ENCODE measurements at places on chromosomes 12 and 14.

GRCh38 chr14:70190156-70190555, 1.4 kb upstream of the SLC8A3 start:
- DNase-seq, result no peak

DNA sequence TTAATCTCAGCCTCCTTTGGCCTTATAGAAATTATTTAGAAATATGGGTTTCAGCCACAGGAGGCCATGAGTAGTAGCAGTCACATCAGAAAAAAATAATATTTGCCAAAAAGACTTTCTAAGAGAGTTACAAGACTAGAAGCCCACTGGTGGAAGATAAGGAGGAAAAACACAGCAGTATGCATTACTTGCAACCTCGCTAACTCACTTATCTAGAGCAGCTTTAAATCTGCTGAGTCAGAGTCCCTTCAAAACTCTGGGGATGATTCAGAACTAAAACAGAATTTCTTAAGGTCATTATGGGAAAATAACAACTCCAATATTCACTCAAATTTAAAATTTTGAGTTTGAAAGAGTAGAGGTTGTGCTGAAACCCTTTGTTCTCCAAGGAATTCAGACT, 6.2 kb downstream of the OR4K17 start:
- DNase-seq, result no peak

DNA sequence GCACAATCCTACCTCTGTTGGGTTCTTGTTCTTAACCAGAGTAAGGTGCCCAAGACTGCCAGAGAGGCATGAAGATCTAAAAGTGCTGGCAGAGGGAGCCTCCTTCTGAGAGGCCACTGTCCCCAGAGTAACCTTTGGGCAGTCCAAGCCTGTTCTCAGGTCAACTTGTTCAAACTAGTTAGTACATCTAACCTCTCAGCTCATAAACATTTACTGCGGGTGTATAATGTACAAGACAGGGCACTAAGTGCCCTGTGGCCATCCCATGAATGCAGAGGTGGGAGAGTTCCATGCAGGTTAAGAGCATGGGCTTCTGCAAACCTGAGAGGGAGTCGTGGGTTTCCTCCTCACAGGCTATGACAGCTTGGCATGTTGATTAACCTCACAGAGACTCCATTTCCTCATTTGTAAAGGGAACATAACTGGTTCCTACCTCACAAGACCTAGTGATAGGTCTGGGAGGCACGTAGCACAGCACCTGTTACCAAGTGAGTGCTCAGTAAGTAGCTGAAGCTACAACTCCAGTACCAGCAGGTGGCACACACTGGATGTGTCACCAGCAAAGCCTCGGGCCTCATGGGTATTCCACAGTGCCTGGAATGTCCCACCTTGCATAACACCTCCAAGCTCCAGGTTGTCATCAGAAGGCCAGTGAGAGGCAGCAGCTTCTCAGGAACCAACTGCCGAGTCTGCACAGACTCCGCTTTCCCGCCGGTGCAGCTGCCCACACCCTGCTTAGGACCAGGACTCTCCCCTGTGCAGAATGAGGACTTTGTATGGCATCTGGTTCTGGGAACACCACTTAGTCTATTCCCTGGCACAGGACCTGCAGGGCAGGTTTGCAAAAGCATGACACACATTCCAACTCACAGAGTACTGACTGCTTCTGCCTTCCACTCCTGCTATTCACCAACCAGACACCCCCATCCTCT, 4.4 kb downstream of the VDR start:
- DNase-seq, result no peak

- DNase-seq, result no peak
These were observed 231.8 kb upstream of the NPAS3 start for GRCh38 chr14:32706721-32707519.
